Fibroblast of skin of back (primary cell): ENCODE measurements at places on chromosomes 4 and X.

DNA sequence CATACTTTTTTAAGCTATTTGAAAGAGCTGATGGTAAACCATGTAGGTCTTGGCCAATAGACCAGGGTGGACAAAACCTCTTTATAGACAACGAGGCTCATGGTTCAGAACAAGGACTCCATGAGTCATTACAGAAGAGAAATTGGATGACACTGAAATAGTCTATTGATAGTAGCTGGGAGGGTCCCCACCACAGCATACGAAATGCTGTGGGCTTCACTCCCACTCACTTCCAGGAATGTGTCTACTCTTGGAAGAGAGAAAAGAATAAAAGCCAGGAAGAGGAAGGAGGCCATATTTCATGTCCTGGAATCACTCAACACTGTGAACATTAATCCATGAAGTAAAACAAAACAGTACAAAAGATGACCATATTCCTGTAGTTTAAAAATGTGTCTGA, 82.3 kb upstream of the MXRA5 start:
- DNase-seq: no peak

DNA sequence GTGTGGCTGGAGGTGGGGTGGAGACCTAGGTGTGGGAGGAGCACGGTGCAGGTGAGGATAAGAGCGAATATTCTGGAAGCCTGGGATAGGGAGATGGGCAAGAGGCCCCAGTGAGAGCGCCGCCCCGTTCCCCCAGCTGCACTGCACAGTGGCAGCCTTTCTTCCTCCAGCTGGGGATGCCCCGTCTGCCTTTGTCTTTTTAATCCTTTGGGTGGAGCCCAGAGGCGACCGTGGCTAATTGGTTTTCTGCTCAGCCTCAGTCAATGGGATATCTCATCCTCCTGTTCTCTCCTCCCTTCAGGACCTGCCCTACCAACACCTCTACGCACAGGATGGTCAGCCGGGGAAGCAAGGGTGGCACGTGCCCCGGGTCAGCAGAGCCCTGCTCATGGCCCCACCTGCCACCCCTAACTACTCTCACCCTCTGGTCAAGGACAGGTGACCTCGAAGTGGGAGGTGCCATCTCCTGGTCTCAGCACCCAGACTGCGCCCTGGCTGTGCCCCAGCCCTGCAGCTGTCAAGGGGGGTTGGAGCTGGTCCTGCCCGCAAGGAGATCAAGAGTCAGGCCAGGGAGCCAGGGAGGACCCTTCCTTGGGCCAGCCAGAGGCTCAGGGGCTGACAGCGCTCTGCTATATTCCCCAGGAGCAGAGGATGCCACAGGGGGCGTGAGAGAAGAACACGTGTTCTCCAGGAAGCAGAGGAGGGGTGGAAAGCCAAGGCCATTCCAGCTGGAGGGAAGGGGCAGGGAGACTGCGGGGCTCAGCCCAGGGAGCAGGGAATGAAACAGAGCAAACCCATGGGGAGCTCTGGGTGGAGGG, 64.0 kb downstream of the ADRA2C start:
- no peak for DNase-seq

GRCh38 chr4:114040319-114041116, 61.1 kb upstream of the ARSJ start:
- no peak for DNase-seq

DNA sequence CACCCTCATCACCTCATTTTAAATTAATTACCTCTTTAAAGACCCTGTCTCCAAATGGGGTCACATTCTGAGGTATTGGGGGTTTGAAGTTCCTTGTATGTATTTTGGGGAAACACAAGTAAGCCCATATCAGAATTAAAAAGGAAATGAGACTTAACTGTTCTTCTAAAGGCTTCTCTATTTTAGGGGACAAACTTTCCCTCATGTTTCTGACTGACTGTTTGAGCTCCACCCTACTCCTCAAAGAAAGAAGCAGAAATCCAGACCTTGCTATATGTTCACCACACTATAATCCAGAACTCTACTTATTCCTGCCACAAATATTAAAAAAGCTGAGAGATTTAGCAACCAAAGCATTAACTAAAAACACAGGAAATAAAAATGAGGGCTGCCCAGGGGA, 258.8 kb downstream of the ARHGAP24 start:
- no peak for DNase-seq

GRCh38 chr4:56799161-56799759, 22.2 kb downstream of the SPINK2 start:
- DNase-seq: no peak

DNA sequence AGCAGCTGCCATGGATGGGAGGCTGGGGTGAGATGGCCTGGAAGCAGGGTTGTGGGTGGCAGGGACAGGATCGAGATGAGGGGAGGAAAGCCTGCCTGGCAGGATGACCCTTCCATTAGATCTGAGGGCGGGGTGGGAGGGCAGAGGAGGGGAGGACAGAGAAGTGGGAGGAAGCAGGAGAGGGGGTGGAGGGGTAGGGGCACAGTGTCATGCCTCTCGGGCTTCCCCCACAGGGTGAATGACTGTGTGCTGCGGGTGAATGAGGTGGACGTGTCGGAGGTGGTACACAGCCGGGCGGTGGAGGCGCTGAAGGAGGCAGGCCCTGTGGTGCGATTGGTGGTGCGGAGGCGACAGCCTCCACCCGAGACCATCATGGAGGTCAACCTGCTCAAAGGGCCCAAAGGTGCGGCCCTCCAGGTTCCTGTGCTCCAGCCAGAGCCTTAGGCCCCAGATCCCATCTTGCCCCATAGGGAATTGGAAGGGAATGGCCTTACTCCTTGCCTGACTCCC, 4.9 kb downstream of the DLG3 start:
- no peak for DNase-seq

GRCh38 chr4:153084980-153085630, 119.1 kb upstream of the TRIM2 start:
- peak; percentile 56 for DNase-seq

- no peak for DNase-seq
These were observed 193.4 kb upstream of the EDNRA start for GRCh38 chr4:147287588-147287890.

DNA sequence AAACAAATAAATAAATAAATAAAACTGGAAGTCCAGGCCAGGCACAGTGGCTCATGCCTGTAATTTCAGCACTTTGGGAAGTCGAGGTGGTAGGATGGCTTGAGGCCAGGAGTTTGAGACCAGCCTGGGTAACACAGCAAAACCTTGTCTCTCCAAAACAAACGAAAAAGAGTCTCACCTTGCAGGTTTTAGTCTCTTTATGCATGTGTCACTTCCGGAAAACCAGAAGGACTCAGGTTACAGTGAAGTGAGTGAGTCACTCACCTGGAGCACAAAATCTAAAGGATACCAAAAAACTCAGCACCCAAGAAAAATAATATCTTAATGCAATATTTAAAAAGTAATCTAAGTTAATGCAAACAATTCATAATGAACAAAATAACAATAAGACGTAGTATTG, 20.1 kb upstream of the SLC34A2 start:
- no peak for DNase-seq

GRCh38 chr4:138334346-138335016, 92.3 kb upstream of the SLC7A11 start:
- no peak for DNase-seq
